ENCODE measurements at places on chromosomes 12 and 14. TPM values are rescaled to one million over a fixed set of nuclear protein-coding genes. Genes with fewer than 3 reads are reported as not detected.

- no peak for DNase-seq
- H3K4me1 ChIP-seq, result peaks cover 13% of the 10 kb centered on the region
- H3K27me3 ChIP-seq, result no peaks in the 10 kb centered on the region
- no peak overlapping the region for H3K27ac ChIP-seq
- H3K36me3 ChIP-seq, result peaks cover 16% of the 10 kb centered on the region
- no peak overlapping the region for H3K4me3 ChIP-seq
Observed at GRCh38 chr12:111578276-111578970, 20.7 kb downstream of the ATXN2 start.

DNA sequence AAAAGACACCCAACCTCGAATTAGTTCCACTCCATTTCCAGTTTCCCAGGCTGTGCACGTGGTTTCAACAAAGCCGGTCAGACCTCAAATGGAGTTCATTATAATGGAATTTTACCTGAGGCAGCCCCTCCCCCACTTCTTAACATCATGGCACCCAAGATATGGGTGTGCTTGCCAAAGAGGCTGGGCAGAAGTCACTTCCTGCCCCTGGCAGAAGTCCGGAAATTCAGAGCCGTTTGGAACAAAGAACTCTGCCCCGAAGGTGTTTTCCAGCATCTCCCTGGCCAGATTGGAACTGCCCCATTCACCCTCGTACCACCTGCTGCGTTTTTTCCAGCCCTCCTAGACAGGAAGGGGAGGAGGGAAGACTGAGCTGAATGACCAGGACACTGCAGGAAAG lies 8.2 kb downstream of the VDR start:
- no peak for DNase-seq
- no peak overlapping the region for H3K4me3 ChIP-seq
- H3K36me3 ChIP-seq, result no peaks in the 10 kb centered on the region

- peaks cover 3% of the 10 kb centered on the region for H3K4me1 ChIP-seq
- no peak for DNase-seq
- no peak overlapping the region for H3K27ac ChIP-seq
- peaks cover 2% of the 10 kb centered on the region for H3K36me3 ChIP-seq
- peaks cover 51% of the 10 kb centered on the region for H3K27me3 ChIP-seq
Observed at GRCh38 chr14:51784466-51784865, 75.9 kb upstream of the GNG2 start.

GRCh38 chr14:24960816-24961215 lies 89.1 kb downstream of the STXBP6 start:
- no peaks in the 10 kb centered on the region for H3K36me3 ChIP-seq
- no peak overlapping the region for H3K27ac ChIP-seq
- H3K4me1 ChIP-seq, result peaks cover 28% of the 10 kb centered on the region
- no peak for DNase-seq
- H3K4me3 ChIP-seq, result no peak overlapping the region

GRCh38 chr14:49870908-49871307 lies 18.3 kb upstream of the NEMF start:
- H3K27ac ChIP-seq, result no peak overlapping the region
- H3K4me3 ChIP-seq, result no peak overlapping the region
- peaks cover 12% of the 10 kb centered on the region for H3K4me1 ChIP-seq
- H3K36me3 ChIP-seq, result no peaks in the 10 kb centered on the region
- no peaks in the 10 kb centered on the region for H3K27me3 ChIP-seq

DNA sequence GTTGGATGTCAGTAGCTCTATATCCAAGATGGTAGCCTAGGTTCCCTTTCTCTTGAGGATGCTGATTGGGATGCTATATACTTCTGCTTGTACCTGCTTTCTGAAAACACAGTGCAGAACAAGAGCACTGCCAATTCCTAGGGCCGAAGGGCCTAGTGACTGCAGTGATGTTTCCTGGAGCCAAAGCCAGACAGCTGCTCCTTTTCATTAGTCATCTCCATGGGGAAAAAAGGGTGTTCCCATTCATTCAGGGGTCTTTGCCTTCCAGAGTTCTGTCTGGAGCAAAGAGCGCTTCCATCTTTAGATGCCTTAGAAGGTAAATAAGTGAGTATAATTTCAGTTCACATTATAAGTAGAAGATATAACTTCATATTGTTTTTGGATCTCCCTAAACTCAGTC lies 85.5 kb downstream of the PTPRB start:
- no peak for DNase-seq
- no peak overlapping the region for H3K4me3 ChIP-seq
- H3K27me3 ChIP-seq, result peaks cover 8% of the 10 kb centered on the region
- peaks cover 12% of the 10 kb centered on the region for H3K4me1 ChIP-seq
- no peaks in the 10 kb centered on the region for H3K36me3 ChIP-seq

GRCh38 chr12:120247621-120248030 lies 17.9 kb downstream of the PXN start:
- H3K27ac ChIP-seq, result peak overlapping the region; percentile 73
- no peak for DNase-seq
- no peaks in the 10 kb centered on the region for H3K36me3 ChIP-seq
- peaks cover 54% of the 10 kb centered on the region for H3K4me1 ChIP-seq
- no peak overlapping the region for H3K4me3 ChIP-seq
- no peaks in the 10 kb centered on the region for H3K27me3 ChIP-seq

- H3K4me3 ChIP-seq, result no peak overlapping the region
- peaks cover 2% of the 10 kb centered on the region for H3K36me3 ChIP-seq
- no peak overlapping the region for H3K27ac ChIP-seq
- no peaks in the 10 kb centered on the region for H3K27me3 ChIP-seq
Observed at GRCh38 chr14:75628816-75629215, 31.9 kb downstream of the ERG28 start.

DNA sequence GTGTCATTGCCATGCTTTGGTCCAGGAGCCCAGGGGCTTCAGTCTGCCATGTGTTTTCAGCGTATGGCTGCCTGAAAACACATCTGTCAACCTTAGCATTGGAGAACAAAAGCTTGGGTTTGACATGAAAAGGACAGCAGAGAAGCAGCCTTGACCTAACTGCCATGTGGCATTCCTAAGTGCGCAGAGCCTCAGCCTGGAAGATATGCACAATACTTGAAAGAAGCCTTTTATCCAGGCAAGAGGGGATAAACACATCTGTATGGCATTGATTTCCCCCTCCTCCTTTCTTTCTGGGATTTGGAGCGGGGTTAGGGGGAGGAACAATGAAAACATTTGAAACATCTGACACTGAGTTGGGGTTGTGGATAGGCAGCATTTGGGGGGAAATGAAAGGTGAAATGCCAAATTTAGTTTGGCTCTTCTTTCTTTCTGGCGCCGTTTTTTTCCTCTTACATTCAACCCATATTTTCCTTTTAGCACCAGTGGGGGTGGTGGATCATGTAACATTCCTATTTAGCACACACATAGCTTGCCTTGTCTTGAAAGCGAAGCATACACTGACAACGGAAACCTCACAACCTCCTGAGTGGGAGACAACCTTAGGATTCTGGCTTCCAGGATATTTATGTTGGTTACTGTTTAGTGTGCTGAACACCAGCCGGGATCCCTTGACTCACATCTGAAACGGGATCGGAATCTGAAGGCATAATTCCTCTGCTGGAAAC lies 177.0 kb downstream of the C12orf75 start:
- H3K27ac ChIP-seq, result peak overlapping the region; percentile 43
- H3K36me3 ChIP-seq, result no peaks in the 10 kb centered on the region
- no peak for DNase-seq
- H3K4me1 ChIP-seq, result peaks cover 15% of the 10 kb centered on the region
- H3K4me3 ChIP-seq, result no peak overlapping the region

DNA sequence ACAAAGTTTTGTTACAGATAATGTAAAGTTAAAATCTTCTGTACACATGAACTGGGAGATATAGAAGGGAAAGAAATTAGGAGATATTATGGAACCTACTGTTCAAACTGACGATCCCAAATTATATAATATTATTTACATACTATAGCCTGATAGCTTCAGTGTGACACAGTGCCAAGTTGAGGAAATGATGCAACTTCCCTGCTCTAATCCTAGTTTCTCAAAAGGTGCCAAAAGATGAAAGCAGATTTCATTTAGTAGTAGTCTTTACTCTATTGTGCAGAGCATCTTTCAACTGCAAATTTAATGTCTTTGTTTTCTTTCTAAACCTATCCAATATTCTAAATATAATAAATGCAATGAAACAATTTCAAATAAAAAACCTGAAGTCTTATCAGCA lies 46.9 kb downstream of the COCH start:
- no peaks in the 10 kb centered on the region for H3K4me1 ChIP-seq
- no peaks in the 10 kb centered on the region for H3K27me3 ChIP-seq
- no peak for DNase-seq
- no peak overlapping the region for H3K4me3 ChIP-seq

- H3K27ac ChIP-seq, result no peak overlapping the region
- no peak for DNase-seq
- H3K4me3 ChIP-seq, result no peak overlapping the region
- H3K36me3 ChIP-seq, result peaks cover 6% of the 10 kb centered on the region
- no peaks in the 10 kb centered on the region for H3K27me3 ChIP-seq
Observed at GRCh38 chr14:105664691-105665090, 138.3 kb downstream of the TMEM121 start.

GRCh38 chr14:24775950-24776349 lies 142.0 kb upstream of the GZMB start:
- DNase-seq, result no peak
- H3K27me3 ChIP-seq, result no peaks in the 10 kb centered on the region
- H3K27ac ChIP-seq, result no peak overlapping the region
- H3K36me3 ChIP-seq, result no peaks in the 10 kb centered on the region
- peaks cover 12% of the 10 kb centered on the region for H3K4me1 ChIP-seq

GRCh38 chr12:68237619-68238018 lies 12.0 kb upstream of the IL26 start:
- H3K4me1 ChIP-seq, result peaks cover 30% of the 10 kb centered on the region
- DNase-seq, result no peak
- no peaks in the 10 kb centered on the region for H3K36me3 ChIP-seq
- H3K27ac ChIP-seq, result no peak overlapping the region
- H3K27me3 ChIP-seq, result no peaks in the 10 kb centered on the region
- H3K4me3 ChIP-seq, result no peak overlapping the region

- H3K36me3 ChIP-seq, result no peaks in the 10 kb centered on the region
- H3K4me3 ChIP-seq, result no peak overlapping the region
- no peak overlapping the region for H3K27ac ChIP-seq
- H3K27me3 ChIP-seq, result no peaks in the 10 kb centered on the region
Observed at GRCh38 chr14:40025101-40025500, 592.9 kb upstream of the FBXO33 start.

- no peak overlapping the region for H3K4me3 ChIP-seq
- DNase-seq, result no peak
- peaks cover 77% of the 10 kb centered on the region for H3K27me3 ChIP-seq
- no peak overlapping the region for H3K27ac ChIP-seq
Observed at GRCh38 chr12:5402009-5402935, 29.6 kb upstream of the NTF3 start.

GRCh38 chr12:111850526-111850925 lies 8.5 kb downstream of the MAPKAPK5 start:
- no peaks in the 10 kb centered on the region for H3K27me3 ChIP-seq
- peaks cover 42% of the 10 kb centered on the region for H3K36me3 ChIP-seq
- no peak for DNase-seq
- no peak overlapping the region for H3K27ac ChIP-seq
- H3K4me1 ChIP-seq, result peaks cover 3% of the 10 kb centered on the region
- H3K4me3 ChIP-seq, result no peak overlapping the region

GRCh38 chr12:97452839-97453238 lies 9.8 kb upstream of the RMST start:
- peaks cover 17% of the 10 kb centered on the region for H3K4me1 ChIP-seq
- DNase-seq, result no peak
- peaks cover 3% of the 10 kb centered on the region for H3K27me3 ChIP-seq
- H3K27ac ChIP-seq, result no peak overlapping the region
- no peaks in the 10 kb centered on the region for H3K36me3 ChIP-seq
- H3K4me3 ChIP-seq, result no peak overlapping the region

DNA sequence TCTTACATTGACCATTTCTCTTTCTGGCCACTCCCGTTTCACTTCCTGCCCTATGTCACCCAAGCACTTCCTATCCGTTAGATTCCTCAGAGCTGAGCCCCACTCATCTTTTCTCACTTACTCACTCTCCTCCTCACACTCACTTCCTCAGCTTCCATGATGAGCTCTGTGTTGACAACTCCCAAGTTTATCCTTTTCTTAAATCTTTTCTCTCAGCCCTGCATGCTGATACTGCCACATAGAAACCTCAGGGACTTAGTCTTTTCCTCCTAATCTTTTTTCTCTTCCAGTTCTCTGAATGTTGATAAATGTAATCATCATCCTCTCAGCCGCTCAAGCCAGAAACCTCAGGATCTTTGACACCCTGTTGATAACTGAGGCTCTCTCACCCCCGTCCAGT lies 99.6 kb downstream of the ANO6 start:
- H3K4me1 ChIP-seq, result peaks cover 5% of the 10 kb centered on the region
- no peak overlapping the region for H3K4me3 ChIP-seq
- H3K36me3 ChIP-seq, result peaks cover 38% of the 10 kb centered on the region
- DNase-seq, result no peak
- H3K27me3 ChIP-seq, result no peaks in the 10 kb centered on the region
- H3K27ac ChIP-seq, result no peak overlapping the region

DNA sequence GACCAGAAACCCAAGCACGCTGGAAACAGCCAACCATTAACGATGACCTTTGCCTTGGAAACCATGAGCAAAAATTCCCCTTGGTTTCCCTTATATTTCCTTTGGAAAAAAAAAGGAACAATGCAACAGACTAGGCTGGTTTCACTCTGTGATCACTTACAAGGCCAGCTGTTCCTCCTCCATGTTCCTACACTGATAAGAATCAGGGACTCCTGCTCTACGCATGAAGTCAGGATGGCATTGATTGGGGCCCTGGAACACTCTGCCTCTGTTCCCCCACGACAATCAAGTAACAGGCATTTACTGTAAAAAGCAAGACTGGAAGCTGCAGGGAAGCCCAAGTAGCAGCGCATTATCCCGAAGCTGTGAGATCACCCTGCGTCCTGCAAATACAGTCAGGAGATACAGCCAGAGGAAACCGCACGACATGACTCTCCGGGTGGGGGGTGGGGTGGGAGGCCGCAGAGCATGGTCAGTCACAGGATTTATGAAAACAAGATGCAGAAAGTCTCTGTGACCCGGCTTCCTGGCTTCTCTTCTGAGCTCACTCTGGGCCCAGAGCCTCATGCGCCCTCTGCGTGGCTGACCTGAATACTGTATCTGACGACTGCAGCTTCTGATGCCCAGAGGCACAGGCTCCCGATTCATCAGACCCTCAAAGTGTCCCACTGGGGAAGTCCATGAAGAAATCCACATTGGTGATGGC lies 31.1 kb downstream of the SSH1 start:
- no peak for DNase-seq
- H3K4me3 ChIP-seq, result peak overlapping the region; percentile 22
- peaks cover 39% of the 10 kb centered on the region for H3K4me1 ChIP-seq
- H3K27ac ChIP-seq, result peak overlapping the region; percentile 93
- H3K36me3 ChIP-seq, result peaks cover 25% of the 10 kb centered on the region
- H3K27me3 ChIP-seq, result no peaks in the 10 kb centered on the region

Gene LRTM2
- total RNA-seq, result not detected

Gene TAC3
- 0.47 TPM for total RNA-seq

Gene MANSC1
- 16.6 TPM for total RNA-seq

Gene PPP4R4
- 0.54 TPM for total RNA-seq

Gene TCL1B
- total RNA-seq, result not detected

Gene CLEC1B
- 0.51 TPM for total RNA-seq

Gene CABP1
- 1.1 TPM for total RNA-seq

Gene KRT74
- not detected for total RNA-seq

Gene TMEM106C
- total RNA-seq, result 83.1 TPM

Gene TRPV4
- total RNA-seq, result 3.7 TPM

Gene GPD1
- 1.1 TPM for total RNA-seq

Gene CFAP251
- 6.9 TPM for total RNA-seq
